ENCODE measurements at places on chromosomes 12 and 14. TPM values are rescaled to one million over a fixed set of nuclear protein-coding genes. Genes with fewer than 3 reads are reported as not detected.

Gene KRT83
- not detected for total RNA-seq

DNA sequence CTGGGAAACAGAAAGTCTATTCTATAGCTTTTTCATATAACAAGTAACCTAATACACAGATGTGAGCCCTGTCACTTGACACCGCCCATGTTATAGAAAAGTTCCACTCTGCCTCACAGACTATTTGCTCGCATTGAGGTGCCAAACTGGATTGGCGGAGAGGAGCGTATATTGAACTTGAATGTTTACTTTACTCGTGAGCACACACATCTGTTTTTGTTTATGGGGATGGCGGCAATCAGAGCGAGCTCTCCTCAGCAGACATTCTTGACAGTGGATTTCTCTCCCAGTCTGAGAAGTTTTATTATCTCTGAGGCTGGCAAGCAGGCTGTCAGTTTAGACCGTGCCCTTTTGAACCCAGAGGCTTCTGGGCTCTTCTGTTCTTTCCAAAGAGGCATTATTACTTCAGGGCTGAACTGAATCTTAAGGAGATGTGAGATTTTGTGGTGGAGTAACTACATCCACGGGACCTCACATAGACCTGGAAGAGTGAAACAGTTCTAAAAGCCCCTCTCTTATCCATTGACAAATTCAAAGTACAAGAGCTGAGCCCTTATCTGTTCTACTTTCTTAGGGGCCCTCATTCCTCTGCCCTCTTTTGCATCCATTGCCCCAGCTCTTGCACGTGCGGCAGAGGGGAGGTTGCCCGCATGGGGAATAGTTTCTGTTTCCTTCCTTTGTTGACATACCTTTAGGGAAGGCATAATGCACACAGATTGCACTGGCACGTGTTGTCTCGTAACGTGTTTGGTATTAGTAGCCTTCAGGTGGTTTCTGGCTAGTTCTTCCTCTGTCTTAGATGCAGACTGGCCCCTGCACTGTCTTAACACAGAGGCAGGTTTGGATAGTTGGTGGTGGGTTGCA lies 68.2 kb downstream of the DRAM1 start:
- no peak for DNase-seq

Gene KRT2
- not detected for total RNA-seq

- no peak for DNase-seq
These were observed 19.0 kb downstream of the RIN3 start for GRCh38 chr14:92532490-92533163.

- no peak for DNase-seq
These were observed 105.9 kb downstream of the ETV6 start for GRCh38 chr12:11755302-11755930.

GRCh38 chr12:12207746-12208145 lies 59.1 kb downstream of the LRP6 start:
- DNase-seq = no peak

Gene SLC8A3
- 1.3 TPM for total RNA-seq

Gene INHBC
- total RNA-seq = not detected

DNA sequence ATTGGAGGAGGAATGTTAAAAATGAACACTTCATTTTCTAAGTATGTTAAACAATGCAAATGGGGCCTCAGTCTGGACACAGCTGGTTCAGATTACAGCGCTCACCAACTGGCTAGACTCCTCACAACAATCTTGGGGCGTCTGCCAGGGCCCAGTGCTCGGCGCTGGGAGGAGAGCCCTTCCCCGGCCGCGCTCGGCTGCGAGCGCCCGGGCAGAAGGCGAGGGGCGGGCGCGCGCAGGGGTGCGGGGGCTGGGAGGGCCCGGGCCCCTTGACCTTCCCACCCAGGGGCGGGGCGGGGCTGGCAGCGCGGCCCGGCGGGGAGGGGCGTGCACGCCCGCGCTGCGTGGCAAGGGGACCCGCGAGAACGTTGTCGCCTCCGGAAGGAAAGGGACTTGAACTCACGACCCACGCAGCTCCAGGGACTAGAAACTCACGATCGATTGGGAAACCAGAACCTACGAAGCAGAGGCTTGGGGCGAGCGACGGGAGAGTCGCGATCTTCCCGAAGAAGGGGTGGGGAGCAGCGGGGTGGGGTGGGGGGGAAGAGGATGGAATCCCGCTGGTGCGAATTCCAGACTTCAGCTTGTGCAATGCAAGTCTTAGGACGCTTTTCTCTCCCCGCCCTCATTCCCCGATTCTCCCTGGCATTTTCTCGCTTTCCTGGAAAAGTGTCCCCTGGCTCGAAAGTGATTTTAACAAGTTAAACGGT lies at the start of gene FBLN5:
TSS of gene FBLN5 (minus strand) at position 220 of the 710 bp plus-strand sequence. CDS start 465 bp downstream, outside the sequence.
- DNase-seq = peak; percentile 66

GRCh38 chr14:99166506-99166905 lies 105.5 kb downstream of the BCL11B start:
- no peak for DNase-seq

- DNase-seq = no peak
These were observed 29.5 kb downstream of the NINJ2 start for GRCh38 chr12:633731-634130.

- DNase-seq = no peak
These were observed 239.4 kb downstream of the PAWR start for GRCh38 chr12:79451365-79451764.

GRCh38 chr14:63134801-63135200 lies 69.4 kb upstream of the RHOJ start:
- DNase-seq = no peak

Gene IRAK3
- total RNA-seq = 0.21 TPM

- DNase-seq = no peak
These were observed 131.0 kb upstream of the NCOR2 start for GRCh38 chr12:124698211-124698997.

Gene OR4E2
- total RNA-seq = not detected

- no peak for DNase-seq
These were observed 202.6 kb upstream of the RGS6 start for GRCh38 chr14:71729596-71729995.

All from type B pancreatic cell (in vitro differentiated cells).